ENCODE measurements at places on chromosomes 1 and 21.

DNA sequence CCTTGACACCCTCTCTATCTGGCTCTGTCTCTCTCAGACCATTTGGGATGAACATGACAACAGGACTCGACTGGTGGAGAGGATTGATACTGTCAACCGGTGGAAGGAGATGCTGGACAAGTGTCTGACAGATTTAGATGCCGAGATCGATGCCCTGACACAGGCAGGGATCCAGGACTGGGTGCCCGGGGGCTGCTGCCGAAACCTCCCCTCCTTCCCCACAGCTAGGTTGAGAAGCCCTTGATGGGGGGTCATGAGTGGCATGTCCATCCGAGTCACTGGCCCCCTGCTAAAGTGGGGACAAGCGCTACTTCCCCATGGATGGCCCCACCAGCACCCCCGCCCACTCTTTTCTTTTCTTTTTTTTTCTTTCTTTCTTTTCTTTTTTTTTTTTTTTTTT is 1.2 kb downstream of the TEKT2 start:
- DNase-seq, result no peak

DNA sequence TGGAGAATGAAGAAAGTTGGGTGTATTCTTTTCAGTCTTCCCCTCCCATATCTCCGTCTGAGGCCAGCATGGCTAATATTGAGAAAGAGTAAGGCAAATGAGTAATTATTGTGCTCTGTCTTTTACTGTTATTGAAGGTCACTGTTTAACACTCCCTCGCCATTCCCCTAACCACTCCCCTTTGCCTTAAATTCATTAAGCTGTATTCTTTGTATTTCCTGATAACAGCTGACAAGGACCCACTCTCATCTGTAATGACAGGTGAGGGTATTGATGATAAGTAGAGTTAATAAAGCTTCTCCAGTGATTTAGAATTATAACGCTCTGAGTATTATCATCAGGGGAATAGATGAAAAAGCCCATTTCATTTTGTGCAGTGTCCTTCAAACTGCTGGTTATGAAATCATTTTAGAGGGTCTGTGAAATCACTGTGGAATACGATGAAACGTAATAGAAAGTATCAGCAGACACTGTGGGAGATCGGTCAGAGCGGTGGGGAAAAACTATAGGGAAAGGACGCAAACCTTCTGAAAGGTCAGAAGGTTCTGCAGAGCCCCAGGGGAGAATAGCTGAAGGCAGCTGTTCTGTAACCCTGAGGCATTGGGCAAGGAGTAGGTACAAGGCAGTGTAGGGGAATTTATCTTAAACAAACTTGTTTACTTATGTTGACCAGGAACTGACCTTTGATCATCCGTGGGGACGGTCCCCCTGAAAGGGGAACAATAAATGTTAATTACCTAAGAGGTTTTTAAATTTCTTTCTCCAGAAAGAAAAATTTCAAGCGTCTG is 46.3 kb upstream of the CACYBP start:
- DNase-seq, result no peak

GRCh38 chr21:44876849-44877575 is 3.5 kb upstream of the PTTG1IP start:
- DNase-seq, result no peak

- no peak for DNase-seq
These were observed 14.6 kb upstream of the RPL5 start for GRCh38 chr1:92817137-92817697.

GRCh38 chr1:71049951-71050598 is 2.5 kb upstream of the PTGER3 start:
- DNase-seq, result peak; percentile 48

GRCh38 chr1:161001525-161001924 is 19.4 kb downstream of the F11R start:
- no peak for DNase-seq

- DNase-seq, result peak; percentile 40
These were observed 1.3 kb upstream of the RC3H1 start for GRCh38 chr1:174023440-174023839.

GRCh38 chr1:224526771-224527170 is 89.3 kb upstream of the CNIH3 start:
- no peak for DNase-seq

DNA sequence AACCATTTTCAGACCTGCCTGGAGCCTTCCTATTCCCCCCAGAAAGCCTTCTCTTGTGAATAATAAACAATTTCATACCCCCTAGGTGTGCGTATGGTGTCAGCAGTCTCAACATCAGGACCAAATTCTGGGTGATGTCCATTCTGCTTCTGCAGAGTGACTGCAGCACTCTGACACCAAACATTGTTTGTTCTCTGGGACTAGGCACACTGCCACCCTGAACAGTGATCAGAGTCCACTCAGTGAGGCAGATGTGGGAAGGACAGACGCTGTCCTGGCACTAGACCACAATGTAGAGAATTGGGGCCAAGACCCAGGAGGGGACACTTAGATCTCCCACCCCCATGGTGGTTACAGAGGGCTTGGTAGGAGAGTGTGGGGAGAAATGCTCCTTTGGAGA is 175.1 kb downstream of the BACH1 start:
- DNase-seq, result no peak

GRCh38 chr1:91672601-91673161 is 172.0 kb downstream of the CDC7 start:
- DNase-seq, result no peak

DNA sequence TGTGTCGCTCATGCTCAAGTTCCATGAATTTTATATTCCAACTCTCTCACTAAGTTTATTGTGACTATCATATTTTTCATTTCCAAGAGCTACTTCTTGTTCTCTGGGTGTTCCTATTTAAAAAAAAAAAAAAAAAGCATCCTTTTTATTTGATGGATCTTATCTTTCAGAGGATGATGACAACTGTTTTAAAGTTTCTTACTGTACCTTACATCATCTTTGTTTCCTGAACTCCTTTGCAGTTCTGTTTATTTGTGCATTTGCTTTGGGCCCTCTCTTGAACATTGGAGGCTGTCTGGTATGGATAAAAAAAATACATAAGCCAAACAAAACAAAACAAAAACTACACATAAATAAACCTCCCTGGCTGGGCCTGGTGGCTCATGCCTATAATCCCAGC is 32.1 kb upstream of the FAM20B start:
- no peak for DNase-seq

GRCh38 chr1:45205011-45205909 is 1.1 kb downstream of the ZSWIM5 start:
- DNase-seq, result peak; percentile 65

GRCh38 chr1:2925918-2926317 is 95.3 kb upstream of the ACTRT2 start:
- no peak for DNase-seq

DNA sequence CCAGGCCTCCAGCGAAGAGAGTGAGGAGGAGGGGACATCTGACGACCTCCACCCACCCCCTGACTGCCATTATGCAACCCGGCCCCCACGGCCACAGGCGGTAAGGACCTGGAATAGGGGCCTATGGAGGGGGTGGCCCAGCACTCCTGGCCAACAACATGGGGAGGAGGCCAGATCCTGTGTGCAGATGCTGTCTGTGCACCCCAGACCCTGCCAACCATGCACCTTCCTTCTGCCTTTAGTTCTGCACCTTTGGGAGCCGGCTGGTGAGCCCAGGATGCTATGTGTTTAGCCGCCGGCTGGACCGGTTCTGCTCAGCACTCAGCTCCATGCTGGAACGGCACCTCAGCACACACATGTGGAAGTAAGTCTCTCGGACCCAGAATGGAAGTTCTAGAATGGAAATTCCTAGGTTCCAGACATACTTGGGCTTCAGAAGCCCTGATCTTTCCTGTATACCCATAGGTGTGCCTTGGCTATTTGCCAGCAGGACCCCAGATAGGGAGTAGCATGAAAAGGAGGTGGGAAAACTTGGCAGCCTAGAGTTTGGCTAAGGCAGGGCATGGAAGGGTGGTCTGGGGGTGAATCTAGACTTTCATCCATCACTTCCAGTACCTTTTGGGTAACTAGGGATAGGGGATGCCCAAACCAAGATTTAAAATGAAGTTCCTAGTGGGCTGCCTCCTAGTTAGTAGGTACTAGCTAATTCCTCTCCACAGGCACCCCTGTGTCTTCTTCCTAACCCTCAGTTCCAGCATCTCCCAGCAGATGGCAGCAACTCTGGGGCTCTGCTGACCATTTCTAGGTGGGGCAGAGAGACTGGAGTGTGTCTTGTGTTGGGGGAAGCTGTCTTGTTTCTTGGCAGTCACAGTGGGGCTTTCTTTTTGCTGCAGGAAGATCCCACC is 3.6 kb upstream of the CYB561D1 start:
- peak; percentile 83 for DNase-seq

GRCh38 chr21:43867332-43867703 is 2.3 kb downstream of the AGPAT3 start:
- DNase-seq, result no peak

- peak; percentile 18 for DNase-seq
These were observed 243.0 kb downstream of the C1orf94 start for GRCh38 chr1:34419663-34420136.

DNA sequence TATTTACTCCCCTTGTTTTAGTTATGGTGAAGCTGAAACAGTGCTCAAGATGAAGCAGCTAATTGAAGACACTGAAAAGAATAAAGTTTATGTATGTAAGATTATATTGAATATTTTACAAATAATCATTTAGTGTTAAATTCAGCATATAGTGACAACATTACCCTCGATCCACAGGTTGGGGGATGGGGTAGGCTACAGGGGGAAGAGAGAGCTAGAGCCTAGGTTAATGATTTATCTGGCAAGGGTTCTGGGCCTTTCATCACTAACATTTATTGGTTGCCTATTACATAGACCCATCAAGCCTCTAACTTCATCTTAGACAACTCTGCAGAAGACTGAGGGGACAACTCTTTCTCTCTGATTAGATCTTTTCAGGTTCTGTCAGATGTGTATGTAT is 21.3 kb downstream of the ZCCHC17 start:
- DNase-seq, result no peak

DNA sequence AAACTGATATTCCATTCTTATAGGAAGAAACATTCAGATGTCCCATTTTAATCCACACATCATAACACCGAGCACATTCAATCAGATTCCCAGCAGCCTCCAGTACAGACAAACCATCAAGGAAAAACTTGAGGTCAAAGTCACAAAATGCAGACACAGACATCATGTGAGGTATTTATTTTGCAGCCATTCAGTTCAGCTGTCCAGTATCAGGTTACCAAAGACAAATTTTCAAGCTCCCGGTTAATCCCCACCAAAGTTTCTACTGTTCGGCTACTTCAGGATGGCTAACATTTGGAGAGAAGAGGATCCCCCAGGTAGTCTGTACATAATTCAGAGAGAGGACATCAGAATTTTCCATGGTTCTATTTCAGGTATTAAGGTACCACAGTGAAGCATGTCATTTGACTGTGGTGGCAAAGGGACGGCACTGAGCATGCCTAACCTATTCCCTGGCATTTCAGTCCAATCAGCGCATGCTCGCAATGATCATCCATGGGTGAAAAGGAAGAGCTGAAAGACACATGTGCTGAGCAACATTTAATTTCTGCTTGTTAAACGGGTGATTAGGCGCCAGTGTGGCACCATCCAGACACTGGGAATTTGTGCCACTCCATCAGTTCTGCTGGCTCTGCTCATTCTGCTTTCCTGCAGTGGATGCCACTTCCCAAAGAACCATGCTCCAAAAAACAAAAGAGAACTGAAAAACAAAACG is 13.6 kb upstream of the NDC1 start:
- DNase-seq, result no peak

- DNase-seq, result no peak
These were observed 18.0 kb upstream of the ST3GAL3 start for GRCh38 chr1:43689289-43689688.

DNA sequence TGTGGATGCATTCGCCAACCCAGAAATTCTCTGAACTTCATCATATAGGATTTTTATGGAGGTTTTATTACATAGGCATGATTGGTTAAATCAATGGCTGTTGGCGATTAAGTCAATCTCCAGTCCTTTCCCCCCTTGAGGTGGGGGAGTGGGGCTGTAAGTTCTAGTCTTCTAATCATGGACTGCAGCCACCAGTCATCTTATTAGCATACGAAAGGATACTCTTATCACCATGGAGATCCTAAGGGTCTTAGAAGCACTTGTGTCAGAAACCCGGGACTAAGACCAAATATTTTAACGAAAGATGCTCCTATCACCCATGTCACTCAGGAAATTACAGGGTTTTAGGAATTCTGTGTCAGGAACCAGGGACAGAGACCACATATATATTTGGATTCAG is 36.3 kb downstream of the SDCCAG8 start:
- DNase-seq, result no peak

DNA sequence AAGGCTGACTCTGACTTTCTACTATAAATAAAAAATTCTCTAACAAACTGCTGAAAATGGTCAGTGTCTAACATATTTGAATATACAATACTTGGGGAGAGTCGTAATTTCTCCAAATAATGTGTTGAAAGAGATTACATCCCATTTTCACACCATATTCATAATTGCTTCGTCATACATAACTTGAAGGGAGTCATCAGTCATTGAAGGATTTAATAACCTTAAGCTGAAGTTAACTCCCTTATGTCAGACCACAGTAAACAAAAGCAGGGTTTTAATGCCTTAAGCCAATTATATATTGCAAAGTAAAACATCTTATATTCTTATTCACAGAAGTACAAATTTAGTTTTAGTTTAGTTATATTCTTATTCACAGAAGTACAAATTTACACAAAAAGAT is 129.9 kb downstream of the RERE start:
- DNase-seq, result no peak

- DNase-seq, result no peak
These were observed 24.9 kb downstream of the SUSD4 start for GRCh38 chr1:223338811-223339746.

DNA sequence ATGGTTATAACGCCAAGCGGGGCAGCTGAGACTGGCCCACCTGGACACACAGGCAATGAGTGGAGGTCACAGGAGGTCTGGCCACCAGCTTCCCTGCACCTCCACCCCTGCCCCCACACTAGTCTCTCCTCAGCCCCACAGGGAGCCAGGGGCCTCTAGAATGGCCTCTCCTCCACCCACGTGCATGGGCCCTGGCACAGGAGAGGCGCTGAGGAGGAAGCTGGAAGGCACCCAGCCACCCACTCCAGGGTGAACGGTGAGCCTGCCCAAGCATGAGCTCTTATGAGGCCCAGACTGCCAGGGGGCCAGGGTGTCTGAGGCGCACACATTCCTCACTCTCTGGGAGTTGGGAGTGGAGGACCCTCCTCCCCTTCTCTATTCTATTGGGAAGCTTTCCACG is 22.2 kb downstream of the LRP8 start:
- DNase-seq, result no peak

DNA sequence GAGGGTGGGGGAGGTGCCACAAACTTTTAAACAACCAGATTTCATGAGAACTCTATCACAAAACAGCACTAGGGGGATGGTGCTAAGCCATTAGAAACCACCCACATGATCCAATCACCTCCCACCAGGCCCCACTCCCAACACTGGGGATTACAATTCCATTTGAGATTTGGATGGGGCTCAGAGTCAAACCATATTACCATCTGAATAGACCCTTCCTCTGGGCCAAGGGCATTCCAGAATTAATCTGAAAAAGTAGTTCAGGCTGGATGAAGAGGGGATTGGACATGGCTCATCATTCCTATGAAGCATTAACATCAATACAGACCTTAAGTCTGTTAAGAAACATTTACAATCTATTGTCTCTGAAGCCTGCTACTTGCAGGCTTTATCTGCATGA is 149.9 kb upstream of the DNAH14 start:
- no peak for DNase-seq
